ENCODE measurements at places on chromosomes 5 and 9.
A peak's percentile ranks its signal among the peaks of the same experiment; 100 is the strongest.

- DNase-seq, result peak; percentile 77
Observed at GRCh38 chr5:157252711-157253465, 13.0 kb upstream of the CYFIP2 start.

DNA sequence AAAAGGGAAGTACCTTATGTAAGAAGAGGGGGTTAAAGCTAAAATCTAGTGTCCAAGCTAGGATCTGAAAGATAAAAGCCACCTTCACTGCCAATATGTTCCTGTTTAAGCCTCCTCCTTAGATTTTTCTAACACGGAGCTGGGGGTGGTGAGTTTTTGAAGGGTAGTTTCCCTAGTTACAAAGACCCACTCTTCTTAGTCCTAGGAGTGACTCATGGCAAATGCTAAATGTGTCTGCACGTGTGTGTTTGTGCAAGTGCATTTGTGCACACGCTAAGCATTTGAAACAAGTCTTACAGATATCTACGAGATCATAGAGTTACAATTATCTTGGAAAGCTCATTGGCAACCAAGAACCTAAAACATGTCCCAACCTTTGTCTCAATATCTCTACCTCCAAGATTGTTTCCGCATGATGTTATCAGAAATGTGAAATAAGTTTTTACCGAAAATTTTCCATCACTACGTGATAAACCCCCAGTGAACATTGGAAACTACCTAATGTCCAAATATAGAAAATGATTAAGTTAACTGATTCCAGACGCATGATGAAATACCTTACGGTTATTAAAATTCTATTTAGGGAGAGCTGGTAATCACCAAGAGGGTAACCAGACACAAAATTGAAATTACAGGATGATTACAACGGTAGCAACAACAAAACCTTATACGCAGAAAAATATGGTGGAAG is 78.0 kb upstream of the HRH2 start:
- DNase-seq, result no peak

GRCh38 chr5:162324328-162324727 is 256.8 kb downstream of the GABRG2 start:
- no peak for DNase-seq

DNA sequence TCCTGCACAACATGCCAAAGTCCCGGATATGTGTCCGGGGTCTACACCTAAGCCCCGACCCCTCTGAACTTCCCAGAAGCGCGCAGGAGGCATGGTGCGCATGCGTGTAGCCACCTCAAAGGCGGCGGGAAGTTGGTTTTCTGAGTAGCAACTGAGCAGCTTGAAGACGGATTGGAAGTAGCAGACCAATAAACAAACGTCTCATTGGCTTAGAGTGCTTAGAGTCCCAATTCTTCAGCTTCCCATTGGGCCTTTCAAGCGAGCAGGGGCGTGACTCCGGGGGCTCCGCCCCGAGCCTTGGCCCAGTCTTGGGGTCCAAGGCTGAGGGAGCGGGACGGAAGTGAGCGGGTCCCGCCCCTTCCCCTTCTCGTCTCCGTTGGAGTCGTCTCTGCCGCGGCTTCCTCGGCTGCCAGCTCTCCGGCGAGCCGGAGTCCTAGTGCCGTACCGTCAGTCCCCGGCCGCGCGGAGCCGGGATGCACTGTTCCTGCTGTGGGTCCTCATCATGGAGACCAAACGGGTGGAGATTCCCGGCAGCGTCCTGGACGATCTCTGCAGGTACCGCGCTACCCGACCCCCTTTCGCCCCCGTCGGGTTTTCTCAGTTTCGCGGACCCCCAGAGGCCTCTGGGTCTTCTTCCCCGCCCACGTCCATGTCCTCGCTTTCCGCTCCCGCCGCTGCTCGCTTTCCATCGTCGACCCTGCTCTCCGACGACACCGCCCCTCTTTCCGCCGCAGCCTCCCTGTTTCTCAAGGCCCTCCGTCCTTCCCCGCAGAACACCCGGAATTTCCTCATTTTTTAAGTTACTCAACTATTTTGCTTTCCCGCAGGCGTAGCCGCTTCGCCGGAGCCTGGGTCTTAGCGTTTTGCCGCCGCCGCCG is at the start of gene DCP2:
TSS of gene DCP2 (plus strand) at position 367 of the 878 bp plus-strand sequence. CDS start at position 503, 136 bp downstream.
- peak; percentile 96 for DNase-seq

GRCh38 chr5:71986101-71986500 is 121.2 kb upstream of the MAP1B start:
- DNase-seq, result no peak

DNA sequence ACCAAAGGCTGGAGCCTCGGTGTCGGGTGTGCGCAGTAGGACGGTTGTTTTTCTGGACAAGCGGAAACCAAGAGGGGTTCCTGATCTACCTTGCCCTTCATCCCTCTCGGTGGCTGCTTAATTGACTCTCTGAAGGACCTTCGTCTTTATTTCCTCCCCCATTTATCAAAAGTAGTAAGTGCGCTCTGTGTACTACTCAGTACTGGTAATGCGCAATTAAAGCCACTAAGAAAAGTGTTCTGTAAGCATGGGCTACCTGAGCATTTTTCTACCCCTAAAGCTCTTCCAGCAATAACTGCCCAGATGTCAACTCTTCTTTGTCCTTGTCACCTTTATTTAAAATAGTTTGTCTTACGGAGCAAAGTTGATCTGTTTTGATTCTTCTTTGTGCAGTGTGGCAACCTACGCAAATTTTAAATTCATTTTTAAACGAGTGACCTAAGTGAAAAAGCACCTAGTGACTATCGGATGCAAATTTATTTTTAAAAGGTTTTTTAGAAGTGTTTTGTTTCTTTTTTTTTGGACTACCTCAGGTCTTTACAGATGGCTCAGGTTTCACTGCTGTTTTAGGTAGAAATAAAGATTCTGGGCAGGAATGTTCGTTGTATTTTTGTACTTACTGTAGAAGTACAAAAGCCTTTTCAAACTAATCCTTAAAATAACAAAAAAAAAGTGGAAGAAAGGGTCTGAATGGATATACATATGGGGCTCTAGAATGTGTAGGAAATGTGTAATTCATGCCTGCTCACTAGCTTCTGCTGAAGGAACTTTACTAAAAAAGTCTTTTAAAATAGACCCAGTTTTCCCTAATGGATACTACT is 2.0 kb downstream of the JMY start:
- DNase-seq, result no peak

DNA sequence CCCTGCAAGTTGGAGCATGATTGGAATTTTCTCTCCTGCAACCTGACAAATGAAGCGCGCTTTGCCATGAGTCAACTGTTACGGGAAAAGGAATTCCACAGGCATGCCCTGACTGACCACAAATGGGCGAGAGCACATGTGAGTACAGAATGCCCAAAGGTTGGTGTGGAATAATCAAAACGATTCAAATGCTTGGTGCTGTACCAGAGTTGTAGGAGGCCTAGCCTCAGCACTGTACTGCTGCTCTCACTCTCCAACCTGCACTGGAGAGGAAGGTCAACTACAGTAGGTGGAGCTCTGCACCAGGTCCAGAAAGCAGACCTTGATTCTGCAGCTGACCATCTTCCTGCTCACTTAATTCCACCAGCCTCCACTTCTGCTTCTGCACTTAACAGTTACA is 406.9 kb upstream of the ACTBL2 start:
- DNase-seq, result no peak

DNA sequence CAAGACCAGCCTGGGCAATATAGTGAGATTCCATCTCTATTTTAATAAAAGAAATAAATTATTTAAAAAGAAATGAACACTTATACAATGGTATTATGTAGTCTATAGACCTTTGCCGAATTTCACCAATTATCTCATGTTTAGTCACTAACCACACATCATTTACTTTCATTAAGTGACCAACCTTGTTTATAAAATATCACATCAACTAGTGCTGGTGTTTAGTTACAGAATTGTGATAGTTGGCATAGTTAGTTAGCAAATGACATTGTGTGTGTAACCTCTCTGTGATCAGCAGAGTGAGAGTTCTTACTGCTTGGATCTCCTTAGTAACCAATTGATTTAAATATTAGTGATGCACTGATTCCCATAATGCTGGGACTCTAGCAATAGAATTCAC is 71.8 kb downstream of the PRR16 start:
- no peak for DNase-seq

- DNase-seq, result no peak
Observed at GRCh38 chr9:87854580-87854955, 28.1 kb upstream of the SPATA31E1 start.

DNA sequence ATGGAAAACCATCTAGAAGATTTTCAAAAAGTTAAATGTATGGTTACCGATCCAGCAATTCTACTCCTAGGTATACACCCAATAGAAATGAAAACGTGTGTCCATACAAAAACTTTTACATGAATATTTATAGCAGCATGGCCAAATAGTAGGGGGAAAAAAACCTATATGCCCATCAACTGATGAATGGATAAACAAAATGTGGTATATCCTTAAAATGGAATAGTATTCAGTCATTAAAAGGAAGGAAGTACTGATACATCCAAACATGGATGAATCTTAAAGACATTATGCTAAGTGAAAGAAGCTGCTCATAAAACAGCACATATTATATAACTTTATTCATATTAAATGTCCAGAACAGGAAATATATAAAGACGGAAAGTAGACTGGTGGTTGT is 93.2 kb upstream of the SPOCK1 start:
- no peak for DNase-seq

- DNase-seq, result peak; percentile 20
Observed at GRCh38 chr5:134370311-134370870, 978 bp upstream of the UBE2B start.

- DNase-seq, result no peak
Observed at GRCh38 chr5:64759960-64760660, 8.4 kb downstream of the SREK1IP1 start.

GRCh38 chr5:135439231-135440205 is 7.6 kb downstream of the DCANP1 start:
- DNase-seq, result no peak

DNA sequence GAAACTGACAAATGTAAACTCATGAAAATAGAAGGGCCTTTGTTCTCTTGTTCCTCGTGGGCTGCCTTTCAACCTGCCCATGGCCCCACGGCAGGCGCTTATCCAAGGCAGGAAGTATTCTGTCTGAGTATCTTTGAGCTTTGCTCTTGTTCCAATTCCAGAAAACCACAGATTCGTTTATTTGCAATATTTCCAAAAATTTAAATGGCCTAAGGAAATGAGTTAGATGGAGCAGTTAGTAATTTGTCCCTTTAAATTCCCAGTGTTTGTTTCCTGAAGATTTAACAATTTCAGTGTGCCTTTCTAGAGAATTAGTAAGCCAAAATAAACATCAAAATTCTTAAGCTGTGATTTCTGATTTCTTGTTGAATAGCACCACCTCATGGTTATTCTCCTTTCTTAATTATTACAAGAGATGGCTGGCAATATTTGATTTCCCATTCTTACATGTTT is 299.4 kb upstream of the RASA1 start:
- no peak for DNase-seq

DNA sequence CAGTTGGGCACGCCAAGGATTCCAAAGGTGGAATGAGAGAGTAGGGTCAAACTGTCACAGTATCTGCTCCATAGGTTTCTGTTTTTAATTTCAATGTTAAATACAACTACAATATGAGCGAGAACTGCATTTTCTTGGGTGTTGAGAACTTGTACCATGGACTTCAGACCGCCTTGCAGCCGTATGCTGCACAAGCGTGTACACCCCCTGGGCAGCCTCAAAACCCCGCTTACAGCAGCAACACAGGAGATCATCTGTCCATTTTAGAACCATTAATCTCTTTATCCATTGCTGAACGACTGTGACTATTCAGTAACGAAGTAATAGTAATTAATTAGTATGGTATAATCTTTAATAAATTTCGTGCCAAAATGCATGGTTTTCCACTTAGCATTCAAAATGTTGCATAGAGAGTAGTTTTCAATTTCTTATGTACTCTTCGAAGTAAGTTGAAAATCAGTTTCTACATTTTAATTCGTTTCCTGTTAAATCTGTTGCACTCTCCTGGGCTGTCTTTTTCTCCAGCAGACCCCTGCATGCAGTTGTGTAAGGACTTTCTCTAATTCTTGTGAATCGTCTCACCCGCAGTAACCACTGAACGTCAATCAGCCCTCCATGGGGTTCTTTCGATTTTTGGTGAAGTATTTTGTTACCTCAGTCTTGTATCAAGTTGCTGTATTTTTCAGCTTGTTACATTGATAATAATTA is 42.0 kb upstream of the GARNL3 start:
- DNase-seq, result no peak

DNA sequence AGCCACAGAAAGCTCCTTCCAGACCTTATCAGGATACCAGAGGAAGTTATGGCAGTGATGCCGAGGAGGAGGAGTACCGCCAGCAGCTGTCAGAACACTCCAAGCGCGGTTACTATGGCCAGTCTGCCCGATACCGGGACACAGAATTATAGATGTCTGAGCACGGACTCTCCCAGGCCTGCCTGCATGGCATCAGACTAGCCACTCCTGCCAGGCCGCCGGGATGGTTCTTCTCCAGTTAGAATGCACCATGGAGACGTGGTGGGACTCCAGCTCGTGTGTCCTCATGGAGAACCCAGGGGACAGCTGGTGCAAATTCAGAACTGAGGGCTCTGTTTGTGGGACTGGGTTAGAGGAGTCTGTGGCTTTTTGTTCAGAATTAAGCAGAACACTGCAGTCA is 70.8 kb upstream of the ENTREP1 start:
- no peak for DNase-seq

DNA sequence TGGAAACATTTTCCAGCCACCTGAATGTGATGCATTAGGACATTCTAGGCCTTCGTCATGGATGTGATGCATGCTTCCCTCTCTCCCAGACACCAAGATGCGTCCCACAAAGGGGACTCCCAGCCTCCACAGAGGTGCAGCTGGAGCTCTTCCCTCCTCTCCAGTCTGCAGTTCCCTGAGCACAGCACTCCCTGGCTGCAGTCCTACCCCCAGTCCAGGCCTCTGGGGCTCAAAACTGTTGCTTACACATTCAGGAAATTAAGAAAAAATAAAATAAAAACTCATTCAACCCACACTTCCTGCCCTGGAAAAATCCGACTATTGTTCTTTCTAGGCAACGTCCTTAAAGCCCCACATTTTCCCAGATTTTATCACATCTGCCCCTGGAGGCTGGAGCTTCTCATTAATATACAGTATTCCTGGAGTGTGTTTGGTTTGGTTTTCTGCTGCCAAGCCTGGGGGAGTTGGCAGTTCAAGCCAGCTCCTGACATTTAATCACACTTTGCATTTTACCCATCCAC is 78.4 kb upstream of the ICE1 start:
- DNase-seq, result no peak

DNA sequence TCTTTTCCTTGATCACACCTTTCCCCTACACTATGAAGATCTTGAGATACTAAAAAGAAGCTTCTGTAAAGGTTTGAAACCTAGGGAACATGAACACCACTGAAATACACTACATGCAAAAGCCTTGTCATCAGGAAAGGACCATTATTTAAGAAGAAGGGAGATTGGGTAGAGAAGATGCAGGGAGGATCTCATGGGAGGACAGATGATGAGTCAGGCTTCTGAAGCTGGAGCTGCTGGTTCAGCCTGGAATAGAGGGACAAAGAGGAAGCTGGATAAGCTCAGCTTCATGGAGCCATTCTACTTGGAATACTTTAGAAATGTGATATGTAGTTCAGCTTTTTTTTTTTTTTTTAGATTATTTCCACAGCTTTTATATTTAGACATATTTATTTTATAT is 169.8 kb downstream of the MAN2A1 start:
- DNase-seq, result no peak

GRCh38 chr9:75775166-75775565 is 115.3 kb upstream of the PCSK5 start:
- no peak for DNase-seq
